Hematopoietic multipotent progenitor cell treated with erythropoietin and hydrocortisone succinate and interleukin-3 and kit ligand, for 8 days (in vitro differentiated cells): ENCODE measurements at places on chromosomes 4 and X.
A peak's percentile ranks its signal among the peaks of the same experiment; 100 is the strongest.

GRCh38 chrX:70525733-70526132, 81.1 kb downstream of the DLG3 start:
- DNase-seq: no peak

DNA sequence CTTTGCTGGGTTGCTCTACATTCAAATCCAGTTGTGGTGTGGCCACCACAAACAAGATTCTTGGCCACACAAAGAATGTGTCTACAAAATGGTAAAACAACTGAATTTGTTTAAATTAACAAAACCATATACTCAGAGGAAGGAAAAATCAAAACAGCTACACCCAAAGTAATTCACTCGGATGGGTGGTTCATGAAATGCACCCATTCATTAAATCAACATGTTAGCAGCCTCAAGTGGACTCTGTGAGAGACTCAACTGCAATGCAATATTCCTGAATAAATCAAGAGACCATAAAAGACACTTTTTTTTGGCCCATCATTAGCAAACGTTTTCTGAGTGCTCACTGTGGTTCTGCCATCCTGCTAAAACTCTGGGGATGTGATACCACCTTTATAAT, 11.2 kb upstream of the AMELX start:
- no peak for DNase-seq

DNA sequence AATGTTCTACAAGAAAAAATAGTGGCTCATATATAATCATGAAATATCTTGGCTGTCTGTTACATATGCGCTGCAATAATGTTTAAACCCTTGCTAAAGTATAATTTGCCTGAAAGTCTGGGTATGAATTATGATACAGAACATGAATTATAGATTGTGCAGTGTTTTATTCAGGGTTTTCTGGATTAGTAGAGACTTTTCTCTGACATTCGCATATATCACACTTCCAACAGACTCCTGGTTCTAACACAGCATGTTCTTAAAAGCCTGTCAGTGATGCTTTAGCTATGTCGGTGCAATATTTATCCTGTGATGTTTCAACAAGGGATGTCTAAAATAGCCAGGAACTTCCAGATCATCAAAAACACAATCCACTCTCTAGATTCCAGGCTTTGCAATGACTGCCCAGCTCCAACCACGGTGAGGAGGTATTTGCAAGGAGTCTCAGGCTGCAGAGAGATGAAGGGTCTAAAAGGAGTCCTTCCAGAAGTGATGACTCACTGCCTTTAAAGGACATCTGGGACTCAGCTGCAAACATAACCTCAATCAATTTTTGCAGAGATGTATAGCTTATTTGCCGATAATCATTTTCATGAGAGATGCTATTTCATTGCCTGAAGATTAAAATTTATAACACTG, 69.4 kb downstream of the RWDD4 start:
- no peak for DNase-seq

- DNase-seq: no peak
Measured at GRCh38 chr4:123236606-123237005, 160.0 kb upstream of the SPRY1 start.

GRCh38 chr4:32196950-32197688, 1477.0 kb downstream of the PCDH7 start:
- DNase-seq: no peak

DNA sequence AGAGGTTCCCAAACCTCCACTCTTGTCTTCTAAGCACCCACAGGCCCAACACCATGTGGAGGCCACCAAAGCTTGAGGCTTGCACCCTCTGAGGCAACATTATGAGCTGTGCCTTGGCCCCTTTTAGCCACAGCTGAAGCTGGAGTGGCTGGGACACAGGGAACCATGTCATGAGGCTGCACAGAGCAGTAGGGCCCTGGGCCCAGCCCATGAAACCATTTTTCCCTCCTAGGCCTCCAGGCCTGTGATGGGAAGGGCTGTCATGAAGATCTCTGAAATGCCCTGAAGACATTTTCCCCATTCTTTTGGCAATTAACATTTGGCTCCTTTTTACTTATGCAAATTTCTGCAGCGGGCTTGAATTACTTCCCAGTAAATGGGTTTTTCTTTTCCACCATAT, 14.8 kb downstream of the RBMXL3 start:
- no peak for DNase-seq

GRCh38 chr4:8473198-8473919, 32.8 kb downstream of the TRMT44 start:
- no peak for DNase-seq

GRCh38 chr4:80115368-80116181, 42.5 kb upstream of the ANTXR2 start:
- no peak for DNase-seq

GRCh38 chrX:108468486-108468885, 28.8 kb downstream of the COL4A5 start:
- DNase-seq: no peak

- DNase-seq: no peak
Measured at GRCh38 chr4:112418092-112418491, 97.9 kb downstream of the NEUROG2 start.

- no peak for DNase-seq
Measured at GRCh38 chrX:20394451-20394850, 127.7 kb upstream of the RPS6KA3 start.

DNA sequence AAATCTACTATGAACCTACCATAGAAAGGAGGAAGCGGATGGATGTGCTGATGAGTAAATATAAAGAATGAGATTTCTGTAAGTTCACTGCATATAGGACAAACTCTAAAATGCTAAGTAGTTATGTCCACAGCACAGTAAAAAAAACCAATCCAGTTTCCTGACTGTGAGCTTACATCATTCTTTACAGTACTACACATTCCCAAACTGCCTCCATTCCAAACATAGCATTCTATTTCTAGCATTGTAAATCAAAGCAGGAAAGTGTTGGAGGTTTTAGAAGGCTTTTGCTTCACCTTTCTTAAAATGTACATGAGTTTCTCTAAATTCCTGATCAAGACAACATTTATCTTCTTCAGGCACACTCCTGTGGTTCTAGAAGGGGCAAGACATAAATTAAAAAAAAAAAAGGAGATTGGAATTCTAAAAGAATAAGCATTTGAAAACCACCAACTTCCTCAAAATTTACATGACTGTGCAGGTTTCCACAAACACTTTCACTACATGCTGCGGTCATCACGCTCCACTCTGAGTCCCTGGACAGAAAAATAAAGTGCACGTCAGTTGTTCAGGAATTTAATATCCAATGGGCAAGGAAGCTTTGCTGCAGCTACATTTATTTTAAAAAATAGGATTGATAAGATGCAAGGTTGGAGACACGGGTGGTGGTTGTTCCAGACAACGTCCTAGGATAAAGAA, 297.6 kb upstream of the STS start:
- DNase-seq: no peak

- no peak for DNase-seq
Measured at GRCh38 chrX:136574548-136574947, 42.5 kb downstream of the VGLL1 start.

- no peak for DNase-seq
Measured at GRCh38 chr4:177862541-177863176, 420.4 kb upstream of the AGA start.

- no peak for DNase-seq
Measured at GRCh38 chrX:121256647-121257046, 209.2 kb downstream of the GLUD2 start.

DNA sequence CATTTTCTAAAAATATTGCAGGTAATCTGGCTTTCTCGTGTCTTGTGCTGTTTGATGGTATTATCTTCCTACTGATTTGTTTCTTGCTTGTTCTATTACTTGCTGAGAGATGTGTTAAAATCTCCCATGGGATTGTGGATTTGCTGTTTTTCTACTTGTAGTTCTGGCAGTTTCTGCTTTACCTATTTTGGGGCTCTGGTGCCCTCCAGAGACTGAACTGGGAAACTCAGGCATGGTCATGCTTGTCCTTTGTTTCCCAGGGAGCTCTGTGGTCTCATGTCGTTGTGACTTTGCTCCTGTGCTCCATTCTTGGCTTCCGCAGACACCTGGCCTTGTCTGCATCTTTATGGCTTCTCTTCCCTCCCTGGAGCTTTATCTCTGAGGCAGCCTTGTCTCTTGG, 39.5 kb downstream of the NSD2 start:
- peak; percentile 62 for DNase-seq

DNA sequence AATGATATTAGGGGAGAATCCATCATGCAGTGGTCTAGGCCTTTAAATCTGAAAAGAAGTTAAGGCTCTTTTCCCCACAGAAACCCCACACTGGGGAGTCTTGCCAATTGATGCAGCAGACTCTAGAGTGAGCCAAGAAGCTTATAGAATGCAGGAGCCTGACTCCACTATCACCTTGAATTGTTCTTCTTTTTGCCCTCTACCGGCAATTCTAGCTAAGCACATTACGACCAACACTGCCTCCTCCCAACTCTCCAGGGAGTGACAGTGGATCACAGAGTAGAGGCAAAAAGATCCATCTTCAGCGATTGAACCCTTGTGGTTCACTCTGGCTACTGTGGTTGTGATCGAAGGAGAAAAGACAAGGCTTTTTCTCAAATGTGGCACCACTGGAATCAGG, 331.5 kb downstream of the NKX6-1 start:
- no peak for DNase-seq

DNA sequence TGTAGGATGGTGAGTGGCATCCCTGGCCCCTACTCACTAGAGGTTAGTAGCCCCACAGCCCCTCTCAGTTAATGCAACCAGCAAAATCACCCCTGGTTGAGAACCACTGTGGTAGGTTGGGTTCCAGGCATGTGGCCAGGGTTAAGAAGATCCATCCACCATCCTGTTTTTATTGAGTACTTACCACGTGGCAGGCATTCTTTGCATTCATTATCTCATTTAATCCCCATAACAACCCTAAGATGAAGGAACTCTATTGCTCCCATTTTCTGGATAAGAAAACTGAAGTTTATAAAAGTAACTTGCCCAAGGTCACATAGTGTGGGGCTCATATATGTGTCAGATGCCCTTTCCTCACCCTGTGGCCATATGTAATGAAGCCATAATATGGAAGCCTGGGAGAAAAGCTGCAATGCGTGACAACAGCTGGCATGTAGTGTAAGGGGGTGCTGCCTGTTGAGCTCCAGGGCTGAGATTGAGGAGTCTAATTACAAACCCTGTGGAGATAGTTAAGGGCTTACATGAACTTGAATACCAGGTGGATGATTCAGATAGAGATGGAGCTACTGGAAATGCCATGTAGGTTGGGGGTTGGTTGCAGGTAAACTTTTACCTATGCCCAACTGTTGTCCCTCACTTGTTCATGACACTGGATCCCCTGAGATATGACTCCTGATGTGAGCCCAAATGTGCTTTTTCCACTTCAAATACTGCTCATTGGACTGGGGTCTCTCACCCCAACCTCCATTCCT, 100.2 kb upstream of the PGRMC2 start:
- no peak for DNase-seq

DNA sequence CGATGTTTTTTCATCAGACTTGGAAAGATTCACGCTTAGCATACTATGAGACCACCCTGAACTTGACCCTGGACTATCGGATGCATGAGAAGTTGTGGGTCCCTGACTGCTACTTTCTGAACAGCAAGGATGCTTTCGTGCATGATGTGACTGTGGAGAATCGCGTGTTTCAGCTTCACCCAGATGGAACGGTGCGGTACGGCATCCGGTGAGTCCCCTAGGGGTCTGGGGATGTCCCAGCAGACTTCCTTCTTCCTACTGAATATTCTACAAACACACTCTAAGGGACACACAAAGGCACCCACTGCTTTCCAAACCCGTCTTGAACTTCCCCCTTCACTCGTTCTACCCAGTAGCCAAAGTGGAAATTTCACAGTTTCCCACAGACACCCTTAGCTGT, 9.3 kb downstream of the GABRQ start:
- DNase-seq: no peak

- DNase-seq: no peak
Measured at GRCh38 chr4:153221783-153222706, 17.8 kb downstream of the TRIM2 start.

DNA sequence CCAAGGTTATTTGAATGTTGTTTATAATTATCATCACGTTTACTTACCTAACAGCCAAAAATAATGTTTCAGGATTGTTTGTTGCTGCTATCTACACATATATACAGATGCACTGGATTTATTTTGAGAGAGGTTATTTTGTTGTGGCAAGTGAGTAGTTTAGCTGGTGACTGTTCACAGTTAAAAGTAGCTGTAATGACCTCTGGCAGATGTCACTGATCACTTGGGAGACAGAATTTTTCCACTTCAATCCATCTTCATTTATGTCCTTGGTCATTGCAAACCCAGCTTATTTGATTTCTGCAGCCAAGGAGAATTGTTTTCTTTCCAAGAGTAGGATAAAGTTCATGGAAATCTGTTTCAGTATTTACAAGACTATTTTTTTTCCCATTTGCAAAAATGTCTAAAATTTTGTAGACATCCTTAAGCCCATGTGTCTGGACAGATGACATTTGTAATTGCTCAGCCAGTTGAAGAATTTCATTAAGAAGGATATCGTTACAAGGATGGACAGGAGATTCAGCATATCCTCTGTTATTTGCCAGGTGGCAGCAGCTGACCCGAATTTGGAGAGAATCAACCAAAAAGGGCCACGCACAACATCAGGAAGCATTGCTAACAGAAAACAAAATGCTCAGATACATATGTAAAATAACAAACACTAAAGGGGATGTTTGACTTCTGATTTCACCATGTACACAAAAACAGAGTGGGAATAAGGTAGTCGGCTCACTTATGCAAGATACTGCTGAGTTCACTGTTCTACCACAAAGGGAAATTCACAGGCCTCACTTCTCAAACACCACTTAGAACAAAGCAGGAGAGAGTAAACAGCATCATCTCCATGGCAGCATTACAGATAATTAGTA, 64.5 kb downstream of the GPRIN3 start:
- no peak for DNase-seq

DNA sequence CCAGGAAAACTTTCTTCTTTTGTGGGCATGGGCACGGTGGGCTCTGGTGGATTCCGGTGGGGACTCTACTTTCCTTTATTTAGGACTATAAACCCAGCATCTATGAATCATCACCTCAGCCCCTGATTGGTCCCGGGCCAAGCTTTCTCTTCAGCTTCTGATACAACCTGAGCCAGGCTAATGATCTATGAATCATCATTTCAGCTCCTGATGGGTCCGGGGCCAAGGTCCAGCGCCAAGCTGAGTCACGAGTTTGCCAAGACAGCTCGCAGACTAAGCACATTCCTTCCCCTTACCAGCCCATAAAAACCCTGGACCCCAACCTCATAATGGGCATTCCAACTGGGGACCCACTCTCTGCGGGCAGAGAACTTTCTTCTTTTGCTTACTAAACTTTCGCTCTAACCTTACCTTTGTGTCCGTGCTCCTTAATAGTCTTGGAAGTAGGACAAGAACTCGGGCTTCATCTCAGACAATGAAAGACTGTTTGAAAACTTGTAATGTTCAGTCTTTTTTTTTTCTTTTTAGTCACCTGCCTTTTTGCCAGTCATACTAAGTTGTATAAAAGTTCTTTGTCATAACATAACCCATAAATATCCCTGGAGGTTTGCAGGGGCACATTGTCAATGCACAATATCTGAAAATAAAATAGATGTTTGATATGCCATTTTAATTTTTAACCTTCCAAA, 904.9 kb upstream of the EPHA5 start:
- no peak for DNase-seq
